Activated T-helper 17 cell treated with anti-CD3 and anti-CD28 coated beads, Interleukin-2, amount 50 U/mL, for 72 hours (primary cell): ENCODE measurements at places on chromosomes 2 and 18.

DNA sequence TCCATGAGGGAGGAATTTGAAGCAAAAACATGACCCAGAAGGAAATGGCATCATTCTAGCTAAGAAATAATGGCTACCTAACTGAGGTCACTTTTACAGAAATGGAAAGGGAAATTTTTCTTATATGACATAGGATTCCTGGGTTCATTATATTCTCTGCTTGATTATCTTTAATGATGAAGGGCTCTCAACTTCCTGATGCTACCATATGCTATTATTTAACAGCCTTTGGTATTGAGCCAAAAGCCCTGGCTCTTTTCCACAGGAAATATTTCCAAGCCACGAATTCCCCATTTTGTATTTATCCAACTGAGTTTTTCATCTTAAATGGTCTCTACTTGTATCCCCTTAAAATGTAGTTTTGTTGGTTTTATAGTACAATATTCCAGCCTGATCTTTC, 63.2 kb upstream of the NPAS2 start:
- ATAC-seq: no peak

GRCh38 chr2:146847846-146848245, 997.0 kb upstream of the ACVR2A start:
- no peak for ATAC-seq

- no peak for ATAC-seq
Observed at GRCh38 chr2:169091256-169091655, 21.9 kb downstream of the DHRS9 start.

DNA sequence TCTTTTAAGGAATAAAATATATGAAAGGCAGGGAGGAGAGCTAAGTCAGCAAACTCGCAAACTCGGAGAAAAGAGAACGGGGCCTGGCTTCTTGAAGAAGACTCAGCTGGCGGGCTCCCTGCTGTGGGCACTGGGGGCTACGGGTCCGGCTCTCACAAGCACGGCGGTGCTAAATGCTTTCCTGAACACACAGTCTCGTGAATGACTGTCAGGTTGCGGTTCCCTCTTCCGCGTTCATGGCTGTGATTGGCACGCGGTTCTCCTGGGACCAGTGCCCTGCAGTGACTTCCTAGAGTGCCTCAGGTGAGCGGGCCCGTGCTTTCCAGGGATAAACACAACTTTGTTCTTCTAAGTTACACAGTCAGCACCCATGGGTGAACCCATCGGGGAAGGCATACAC, 208.4 kb downstream of the HDAC4 start:
- ATAC-seq: no peak

DNA sequence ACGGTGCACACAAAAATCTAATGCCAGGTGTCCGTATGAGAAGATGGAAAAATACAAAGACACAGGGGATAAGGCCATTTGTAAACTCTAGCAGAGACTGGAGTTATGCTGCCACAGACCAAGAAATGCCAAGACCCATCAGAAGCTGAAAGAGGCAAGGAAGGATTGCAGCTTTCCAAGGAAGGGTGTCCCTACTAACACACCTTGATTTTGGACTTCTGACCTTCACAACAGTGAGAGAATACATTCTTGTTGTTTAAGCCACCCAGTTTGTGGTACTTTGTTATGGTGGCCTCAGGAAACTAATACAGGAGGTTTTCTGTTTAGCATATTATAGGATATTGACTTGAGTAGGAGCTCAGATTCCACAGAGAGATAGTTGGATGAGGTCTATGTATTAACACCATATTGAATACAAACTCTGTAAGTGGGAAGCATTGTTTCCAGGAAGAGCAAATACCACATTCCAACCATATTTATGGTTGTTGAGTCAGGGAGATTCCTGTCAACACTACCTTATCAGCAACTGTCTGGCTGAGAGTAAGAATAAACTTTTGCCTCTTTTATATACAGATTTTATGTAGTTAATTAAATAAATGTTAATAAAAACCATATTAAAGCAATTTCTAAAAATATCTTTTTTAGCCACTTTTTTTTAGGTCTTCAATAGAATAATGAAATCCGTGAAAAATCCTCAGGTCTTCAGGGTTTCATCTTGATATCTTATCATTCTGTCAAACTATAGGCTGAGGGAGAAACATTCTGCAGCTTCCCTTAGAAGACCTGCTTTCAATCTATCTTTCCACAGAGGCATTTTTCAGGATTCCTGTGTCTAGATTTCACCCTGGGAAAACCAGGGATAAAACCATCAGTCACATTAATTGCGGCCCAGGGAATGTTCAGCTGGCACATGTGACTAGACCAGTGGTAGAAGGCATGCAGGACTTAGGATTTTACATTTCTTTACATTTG, 35.4 kb upstream of the HNMT start:
- no peak for ATAC-seq

GRCh38 chr2:169452080-169452479, 27.2 kb upstream of the BBS5 start:
- ATAC-seq: no peak
